HS-5 (cell line): ENCODE measurements at places on chromosomes 2 and 18.

GRCh38 chr2:159010340-159010739 lies 41.9 kb downstream of the TANC1 start:
- peak; percentile 29 for DNase-seq

GRCh38 chr2:33145459-33145858 lies 198.7 kb downstream of the LTBP1 start:
- no peak for DNase-seq

- no peak for DNase-seq
Measured at GRCh38 chr2:144459937-144460336, 60.0 kb downstream of the ZEB2 start.

DNA sequence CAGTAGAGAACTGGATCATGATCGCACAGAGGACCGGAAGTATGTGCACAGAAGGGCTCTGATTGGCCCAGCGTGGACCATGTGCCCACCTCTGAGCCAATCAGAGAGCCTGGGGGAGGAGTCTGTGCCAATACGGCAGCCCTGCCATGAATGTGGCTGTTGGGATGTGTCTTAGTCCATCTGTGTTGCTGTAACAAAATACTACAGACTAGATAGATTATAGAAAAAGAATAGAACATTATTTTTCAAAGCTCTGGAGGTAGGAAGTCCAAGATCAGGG lies 132.0 kb downstream of the NDUFA10 start:
- DNase-seq = no peak

GRCh38 chr18:11980163-11980493 lies 1.2 kb upstream of the IMPA2 start:
- no peak for DNase-seq

DNA sequence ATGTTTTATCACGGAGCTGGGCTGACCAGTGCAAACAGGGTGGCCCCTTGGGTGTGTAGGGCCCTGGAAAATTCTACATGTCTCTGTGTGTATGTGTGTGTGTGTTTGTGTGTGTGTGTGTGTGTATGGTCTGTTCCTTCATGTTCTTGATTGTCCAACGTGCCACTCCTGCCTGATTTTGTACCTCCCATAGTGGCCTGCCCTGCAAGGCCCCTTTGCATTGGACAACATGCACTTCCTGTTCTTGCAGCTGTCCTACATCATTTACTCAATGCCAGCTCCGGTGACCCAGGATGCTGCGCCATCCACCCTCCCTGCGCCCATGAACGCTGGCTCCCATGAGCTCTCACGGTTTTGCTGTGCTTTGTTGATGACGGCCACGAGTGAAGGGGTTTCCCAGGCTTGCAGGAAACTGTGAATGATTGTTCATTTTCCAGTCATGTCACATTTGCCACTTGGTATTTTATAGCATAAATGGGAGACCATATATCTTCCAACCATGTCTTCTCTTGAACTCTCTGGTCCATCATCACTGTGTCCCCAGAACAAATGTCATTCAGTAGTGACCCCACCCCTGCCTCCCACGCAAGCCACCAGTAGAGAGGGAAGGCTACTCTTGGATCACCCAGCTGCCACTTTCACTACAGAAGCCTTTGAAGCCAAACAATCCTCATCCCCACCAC lies 69.7 kb upstream of the NCK2 start:
- DNase-seq = no peak

- DNase-seq = no peak
Measured at GRCh38 chr18:49161627-49162026, 210.9 kb upstream of the SMAD7 start.

GRCh38 chr2:109264595-109265328 lies 135.8 kb downstream of the SH3RF3 start:
- no peak for DNase-seq
